Colonic mucosa (tissue), 4 donors: ENCODE measurements at places on chromosomes 6 and 20. TPM values are rescaled to one million over a fixed set of nuclear protein-coding genes. Genes with fewer than 3 reads are reported as not detected.

GRCh38 chr6:20426177-20427082, 24.8 kb downstream of the E2F3 start:
- no peak overlapping the region for H3K4me3 ChIP-seq
- H3K36me3 ChIP-seq: no peaks in the 10 kb centered on the region
- H3K27ac ChIP-seq: no peak overlapping the region

FAM217A gene
- total RNA-seq: not detected

DNA sequence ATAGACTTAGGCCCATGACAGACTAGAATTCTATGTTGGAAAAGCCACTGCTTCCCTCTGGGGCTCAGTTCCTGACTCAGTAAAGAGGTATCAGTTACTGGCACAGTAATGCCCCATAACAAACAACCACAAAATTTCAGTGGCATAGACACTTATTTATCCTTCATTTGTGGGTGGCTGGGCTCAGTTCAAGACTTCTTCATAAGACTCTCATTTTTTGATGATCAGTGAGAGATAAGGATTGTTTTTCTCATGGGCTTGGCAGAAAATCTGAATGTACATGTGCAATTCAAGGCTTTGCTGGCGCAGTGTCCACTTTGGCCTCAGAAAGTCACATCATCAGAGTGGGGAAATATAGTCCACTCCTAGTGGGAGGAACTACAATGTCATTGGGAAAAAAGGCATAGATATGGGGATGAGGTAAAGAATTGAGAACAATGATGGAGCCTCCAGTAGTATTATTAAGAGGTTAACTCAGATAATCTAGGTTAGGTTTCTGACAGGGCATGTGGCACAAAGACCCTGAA, 384.6 kb upstream of the FLRT3 start:
- no peak overlapping the region for H3K4me3 ChIP-seq
- no peak overlapping the region for H3K27ac ChIP-seq
- no peaks in the 10 kb centered on the region for H3K4me1 ChIP-seq
- no peak for DNase-seq

ACSS1 gene
- 32.0 TPM for total RNA-seq

- no peaks in the 10 kb centered on the region for H3K27me3 ChIP-seq
- no peaks in the 10 kb centered on the region for H3K36me3 ChIP-seq
- DNase-seq: no peak
- H3K4me3 ChIP-seq: no peak overlapping the region
- no peak overlapping the region for H3K27ac ChIP-seq
- no peaks in the 10 kb centered on the region for H3K4me1 ChIP-seq
Observed at GRCh38 chr6:165967810-165968407, 199.7 kb downstream of the TBXT start.

DNA sequence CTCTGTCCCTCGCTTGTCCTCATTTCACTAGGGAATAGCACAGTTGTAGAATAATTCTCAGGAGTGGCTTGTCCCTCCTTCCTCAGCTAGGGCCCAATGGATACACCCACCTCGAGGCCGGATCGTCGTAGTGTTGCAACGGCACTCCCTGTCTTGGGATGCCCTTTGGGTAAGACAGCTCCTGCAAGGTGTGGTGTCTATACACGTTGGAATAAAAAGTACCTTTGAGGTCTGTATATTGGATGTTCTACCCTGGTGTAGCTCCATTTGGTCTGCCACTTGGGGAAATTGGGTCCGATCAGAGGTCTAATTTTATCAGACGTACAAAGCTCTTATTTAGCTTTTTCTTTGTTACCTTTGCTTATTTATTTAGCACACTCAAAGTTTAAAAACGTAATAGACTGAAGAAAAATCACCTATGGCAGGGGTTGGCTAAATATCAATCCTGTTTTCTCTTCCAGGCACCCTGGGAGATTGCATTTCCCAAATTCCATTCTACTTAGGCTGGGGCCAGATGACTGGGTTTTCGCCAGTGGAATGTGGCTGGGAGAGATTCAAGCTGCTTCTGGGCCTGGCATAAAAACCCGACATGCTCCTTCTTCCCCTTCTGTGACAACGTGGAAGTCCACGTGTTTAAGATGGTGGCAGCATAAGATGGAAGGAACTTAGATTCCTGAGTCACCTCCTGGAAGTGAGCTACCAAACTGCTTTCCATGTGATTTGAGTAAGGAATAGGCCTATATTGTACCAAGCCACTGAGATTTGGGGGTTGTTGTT, 82.3 kb upstream of the CD83 start:
- DNase-seq: no peak
- H3K27me3 ChIP-seq: no peaks in the 10 kb centered on the region
- no peaks in the 10 kb centered on the region for H3K36me3 ChIP-seq
- no peak overlapping the region for H3K4me3 ChIP-seq

DNA sequence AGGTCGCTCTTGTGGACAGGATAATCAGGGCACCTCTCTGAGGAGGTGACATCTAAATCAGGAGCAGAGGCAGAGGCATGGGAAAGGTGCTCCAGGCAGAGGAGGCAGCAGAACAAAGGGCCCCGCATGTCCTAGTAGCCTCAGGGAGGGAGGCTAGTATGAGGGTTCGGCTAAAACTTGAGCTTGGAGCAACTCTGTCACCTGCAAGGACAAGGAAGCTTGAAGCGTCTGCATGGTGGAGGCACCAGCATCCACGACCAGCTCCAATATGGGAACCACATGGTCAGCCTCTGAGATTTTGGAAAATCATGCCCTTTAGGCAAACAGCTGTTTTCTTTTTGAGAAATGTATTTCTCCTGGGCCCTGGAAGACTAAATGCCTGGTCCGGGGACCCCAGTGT, 13.0 kb upstream of the MPC1 start:
- no peak overlapping the region for H3K27ac ChIP-seq
- no peaks in the 10 kb centered on the region for H3K27me3 ChIP-seq
- no peaks in the 10 kb centered on the region for H3K36me3 ChIP-seq
- DNase-seq: no peak
- H3K4me3 ChIP-seq: no peak overlapping the region

PDE7B gene
- 1.4 TPM for total RNA-seq

GRCh38 chr6:3385660-3386151, 71.1 kb downstream of the SLC22A23 start:
- H3K4me3 ChIP-seq: no peak overlapping the region
- no peak for DNase-seq
- H3K4me1 ChIP-seq: peaks cover 13% of the 10 kb centered on the region
- H3K36me3 ChIP-seq: no peaks in the 10 kb centered on the region

DNA sequence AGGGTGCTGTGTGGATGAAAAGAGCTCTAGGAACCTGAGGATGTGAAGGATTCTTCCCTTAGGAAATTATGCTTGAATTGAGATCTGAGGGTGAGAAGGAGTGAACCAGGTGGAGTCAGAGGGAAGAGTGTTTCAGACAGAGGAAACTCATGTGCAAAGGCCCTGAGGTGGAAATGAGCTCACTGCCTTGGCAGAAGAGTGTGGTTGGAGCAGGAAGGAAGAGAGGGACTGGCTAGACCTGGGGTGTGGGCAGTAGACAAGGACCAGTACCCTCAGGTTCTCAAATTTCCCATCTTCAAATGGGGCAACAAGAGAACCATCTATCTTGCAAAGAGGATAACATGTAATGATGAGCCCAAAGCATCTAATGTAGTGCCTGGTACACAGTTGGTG, 24.0 kb upstream of the GTSF1L start:
- no peak for DNase-seq
- peaks cover 5% of the 10 kb centered on the region for H3K4me1 ChIP-seq
- no peaks in the 10 kb centered on the region for H3K27me3 ChIP-seq

DNA sequence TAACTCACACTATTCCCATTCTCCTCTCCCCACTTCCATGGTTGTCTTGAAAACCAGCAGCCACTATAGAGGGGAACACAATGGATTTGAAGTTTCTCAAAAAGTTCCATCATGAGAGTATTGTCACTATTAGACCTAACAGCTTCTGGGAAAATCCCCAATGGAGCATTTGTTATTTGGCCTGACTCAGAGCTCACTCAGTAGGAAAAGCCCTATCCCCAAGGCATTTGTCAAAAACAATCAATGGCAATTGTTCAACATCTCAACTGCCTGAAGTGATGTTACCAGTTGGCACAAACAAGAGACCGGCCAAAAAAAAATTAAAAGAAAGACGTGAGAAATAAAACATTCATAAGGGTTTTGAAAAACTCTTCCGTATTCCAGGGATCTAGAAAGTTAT, 98.8 kb downstream of the MYLK4 start:
- no peak for DNase-seq
- no peaks in the 10 kb centered on the region for H3K27me3 ChIP-seq
- no peaks in the 10 kb centered on the region for H3K4me1 ChIP-seq

- no peaks in the 10 kb centered on the region for H3K27me3 ChIP-seq
- no peak for DNase-seq
- no peaks in the 10 kb centered on the region for H3K36me3 ChIP-seq
- no peak overlapping the region for H3K27ac ChIP-seq
- H3K4me1 ChIP-seq: no peaks in the 10 kb centered on the region
Observed at GRCh38 chr20:58127701-58128111, 100.7 kb downstream of the ANKRD60 start.

DNA sequence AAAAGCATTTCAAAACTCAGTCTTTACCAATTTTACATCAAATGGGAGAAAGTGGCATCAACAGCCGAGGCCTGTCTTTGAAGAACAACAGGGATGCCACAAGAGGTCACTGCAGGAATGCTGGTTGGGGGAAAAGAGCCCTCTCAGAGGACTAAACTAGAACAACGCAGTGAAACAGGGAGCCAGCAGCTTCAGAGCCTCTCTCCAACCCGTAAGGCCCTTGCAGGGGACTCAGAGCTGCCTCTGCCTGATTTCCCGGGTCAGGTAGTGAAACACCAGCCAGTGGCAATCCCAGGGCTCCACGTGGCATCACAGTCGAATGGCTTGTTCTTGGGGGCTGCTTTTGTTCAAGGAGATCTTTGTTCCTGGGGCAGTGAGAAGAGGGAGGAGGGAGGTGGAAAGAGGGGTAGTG, 55.0 kb upstream of the KCNK16 start:
- H3K4me3 ChIP-seq: no peak overlapping the region
- no peak overlapping the region for H3K27ac ChIP-seq
- DNase-seq: peak; percentile 49

GRCh38 chr20:32969356-32970114, 34.7 kb downstream of the SUN5 start:
- H3K4me3 ChIP-seq: no peak overlapping the region
- H3K4me1 ChIP-seq: no peaks in the 10 kb centered on the region
- peak; percentile 11 for DNase-seq

NOTCH4 gene
- total RNA-seq: 2.9 TPM

SLC25A27 gene
- total RNA-seq: 7.6 TPM

DNA sequence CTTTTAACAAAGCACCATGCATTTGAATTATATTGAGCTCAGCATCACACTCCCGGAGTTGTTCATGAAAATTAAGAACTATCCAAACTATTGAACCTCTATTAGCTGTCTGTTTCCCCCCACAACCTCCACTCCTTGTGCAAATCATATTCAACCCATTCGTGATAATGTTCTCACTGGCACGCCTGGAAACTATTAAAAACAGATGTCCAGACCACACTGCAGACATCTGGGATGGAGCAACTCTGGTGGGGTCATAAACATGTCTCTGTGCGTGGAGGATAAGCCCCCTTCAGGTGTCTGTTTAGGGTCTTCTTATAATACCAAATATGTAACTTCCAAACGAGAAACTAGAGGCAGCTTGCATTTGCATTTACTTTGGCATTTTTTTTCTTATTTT, 193.7 kb downstream of the TFAP2A start:
- H3K36me3 ChIP-seq: no peaks in the 10 kb centered on the region
- H3K27ac ChIP-seq: no peak overlapping the region
- no peak for DNase-seq
- H3K4me1 ChIP-seq: no peaks in the 10 kb centered on the region
- no peaks in the 10 kb centered on the region for H3K27me3 ChIP-seq

TRIM15 gene
- 26.8 TPM for total RNA-seq

DNA sequence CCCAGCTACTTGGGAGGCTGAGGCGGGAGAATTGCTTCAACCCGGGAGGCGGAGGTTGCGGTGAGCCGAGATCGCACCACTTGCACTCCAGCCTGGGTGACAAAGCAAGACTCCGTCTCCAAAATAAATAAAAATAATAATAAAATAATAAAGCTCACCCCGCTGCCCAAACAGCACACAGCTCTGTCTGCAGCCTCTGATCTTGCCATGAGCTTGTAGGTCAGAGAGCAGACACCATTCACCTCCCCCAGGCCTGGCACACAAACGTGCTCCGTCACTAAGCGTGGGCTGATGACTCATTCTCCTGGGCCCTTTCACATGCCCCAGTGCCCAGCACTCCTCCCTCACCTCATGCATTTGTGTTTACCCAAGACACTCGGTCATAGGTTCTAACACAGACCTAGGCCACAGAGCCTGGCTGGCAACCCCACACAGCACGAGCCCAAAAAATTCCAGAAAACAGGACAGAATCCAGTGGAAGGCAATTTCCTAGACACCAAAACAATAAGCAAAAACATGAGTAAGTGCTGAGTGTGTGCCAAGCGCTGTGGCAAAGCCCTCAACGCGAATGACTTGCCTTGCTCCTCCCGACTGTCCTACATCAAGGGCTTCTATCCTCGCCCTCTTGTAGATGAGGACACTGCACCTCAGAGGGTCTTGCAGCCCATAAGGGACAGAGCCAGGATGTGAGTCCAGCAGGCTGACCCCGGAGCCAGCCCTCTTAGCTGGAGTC, 18.0 kb downstream of the ATP9A start:
- peaks cover 10% of the 10 kb centered on the region for H3K4me1 ChIP-seq
- peak overlapping the region; percentile 80 for H3K27ac ChIP-seq
- DNase-seq: peak; percentile 91
- H3K36me3 ChIP-seq: no peaks in the 10 kb centered on the region
- no peak overlapping the region for H3K4me3 ChIP-seq
- no peaks in the 10 kb centered on the region for H3K27me3 ChIP-seq

DNA sequence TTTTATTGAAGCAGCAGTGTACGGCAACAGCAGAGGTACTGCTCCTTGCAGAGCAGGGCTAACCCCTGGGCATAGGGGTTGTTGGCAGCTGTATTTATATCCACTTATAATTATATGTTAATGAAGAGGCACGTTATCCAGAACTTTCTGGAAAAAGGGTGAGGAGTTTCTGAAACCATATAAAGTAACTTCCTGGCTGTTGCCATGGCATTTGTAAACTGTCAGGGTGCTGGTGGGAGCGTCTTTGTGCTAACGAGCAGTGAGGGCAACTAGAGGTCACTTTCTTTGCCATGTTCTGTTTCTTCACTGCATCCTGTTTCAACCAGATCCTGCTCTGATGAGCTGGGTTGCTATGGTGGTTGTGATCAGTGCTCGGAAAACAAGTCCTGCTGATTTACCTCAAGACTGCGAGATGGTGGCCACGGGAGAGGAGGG, 11.1 kb upstream of the ARFGEF2 start:
- DNase-seq: no peak
- no peaks in the 10 kb centered on the region for H3K4me1 ChIP-seq
- no peaks in the 10 kb centered on the region for H3K27me3 ChIP-seq
- no peaks in the 10 kb centered on the region for H3K36me3 ChIP-seq
- no peak overlapping the region for H3K27ac ChIP-seq

- no peaks in the 10 kb centered on the region for H3K27me3 ChIP-seq
- H3K36me3 ChIP-seq: no peaks in the 10 kb centered on the region
- DNase-seq: no peak
- no peak overlapping the region for H3K4me3 ChIP-seq
- no peaks in the 10 kb centered on the region for H3K4me1 ChIP-seq
Observed at GRCh38 chr6:163398815-163399214, 15.7 kb upstream of the QKI start.
